ENCODE measurements at places on chromosomes 3 and 15.

GRCh38 chr15:67109141-67110034 lies 44.0 kb downstream of the SMAD3 start:
- peak; percentile 100 for DNase-seq

GRCh38 chr15:71301958-71302621 lies 186.8 kb downstream of the THSD4 start:
- DNase-seq = no peak

DNA sequence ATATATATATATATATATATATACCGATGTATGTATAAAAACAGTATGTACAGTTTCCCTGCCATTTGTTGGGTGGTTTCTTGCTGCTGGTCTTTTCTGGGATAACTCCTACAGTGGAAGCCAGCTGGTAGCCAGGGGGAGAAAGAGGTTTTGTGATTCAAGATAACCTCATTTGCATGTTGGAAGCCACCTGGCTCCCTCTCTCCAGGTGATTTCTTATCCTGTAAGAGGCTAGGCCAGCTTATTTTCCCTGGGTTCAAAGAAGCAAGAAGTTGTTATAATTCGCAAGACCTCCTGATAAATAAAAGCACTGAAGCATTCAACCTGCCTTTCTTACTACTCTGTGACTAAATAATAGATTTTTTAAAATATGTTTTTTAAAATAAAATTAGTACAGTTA lies 443.3 kb downstream of the VGLL3 start:
- no peak for DNase-seq

- DNase-seq = no peak
Measured at GRCh38 chr3:17535274-17535673, 207.2 kb downstream of the TBC1D5 start.

- no peak for DNase-seq
Measured at GRCh38 chr3:39294446-39295183, 14.8 kb upstream of the CX3CR1 start.

DNA sequence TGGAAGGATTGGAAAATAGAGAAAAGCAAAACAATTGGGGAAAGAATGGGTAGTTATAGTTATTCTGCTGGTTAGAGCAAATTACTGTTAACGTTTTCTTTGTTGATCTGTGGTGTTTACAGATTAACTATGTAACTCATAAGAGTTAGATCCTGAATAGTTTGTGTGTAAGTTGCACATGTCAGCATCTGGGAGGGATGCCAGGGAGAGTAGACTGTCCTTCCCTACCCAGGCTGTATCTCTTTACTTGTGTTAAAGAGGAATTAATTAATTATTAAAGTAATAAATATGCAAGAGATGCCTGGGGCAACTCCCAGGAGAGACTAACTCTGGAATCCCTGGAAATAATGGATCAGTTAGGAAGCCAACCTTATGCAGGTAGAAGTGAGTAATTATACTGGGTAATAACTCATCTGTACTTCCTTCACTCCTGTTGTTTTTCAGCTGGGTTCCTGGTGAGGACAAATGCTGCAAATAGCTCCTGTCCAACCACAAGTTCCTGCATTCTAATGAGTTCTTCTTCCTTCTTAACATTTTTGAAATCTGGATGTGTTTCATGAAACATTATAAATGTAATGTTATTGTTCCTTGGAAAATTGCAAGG lies 18.9 kb downstream of the GHRL start:
- DNase-seq = peak; percentile 87

GRCh38 chr3:87260270-87260669 lies 16.1 kb downstream of the POU1F1 start:
- peak; percentile 52 for DNase-seq

DNA sequence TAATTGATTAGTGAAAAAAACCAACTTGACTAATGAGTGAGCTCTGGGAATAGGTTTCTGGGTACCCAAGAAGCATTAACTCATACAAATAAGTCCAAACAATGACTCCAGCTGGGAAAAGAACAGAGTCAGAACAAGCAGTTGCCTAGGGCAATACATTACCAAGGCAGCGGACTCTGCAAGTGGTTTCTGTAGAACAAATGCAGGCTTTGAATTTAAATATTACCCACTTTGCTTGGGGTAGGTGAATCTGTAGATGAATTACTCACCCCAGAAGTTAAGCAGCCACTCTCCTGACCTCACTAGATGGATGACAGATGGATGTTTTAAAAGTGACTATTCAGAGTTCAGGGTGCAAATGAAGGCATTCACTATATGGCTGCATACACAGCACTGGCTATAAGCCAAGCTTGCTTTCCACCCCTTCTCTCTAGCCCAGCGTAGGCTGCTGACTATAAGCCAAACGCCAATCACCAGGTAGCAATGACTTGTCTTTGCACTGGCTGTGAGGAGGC lies 73.1 kb upstream of the BHLHE40 start:
- peak; percentile 98 for DNase-seq

GRCh38 chr3:27923349-27924068 lies 201.4 kb upstream of the EOMES start:
- no peak for DNase-seq

GRCh38 chr3:196220587-196220986 lies 4.3 kb downstream of the SLC51A start:
- DNase-seq = no peak

- no peak for DNase-seq
Measured at GRCh38 chr3:32500880-32501782, 1.5 kb downstream of the CMTM6 start.

Measured in kidney tubule cell (primary cell).